ENCODE measurements at places on chromosomes 5 and 9.

GRCh38 chr5:172453206-172453985 lies 929 bp downstream of the SH3PXD2B start:
- no peaks in the 10 kb centered on the region for H3K27me3 ChIP-seq
- peak; percentile 90 for DNase-seq
- H3K4me3 ChIP-seq: peak overlapping the region; percentile 92
- peak overlapping the region; percentile 82 for H3K27ac ChIP-seq
- peaks cover 37% of the 10 kb centered on the region for H3K4me1 ChIP-seq
- H3K36me3 ChIP-seq: peaks cover 35% of the 10 kb centered on the region

- DNase-seq: no peak
- no peak overlapping the region for H3K4me3 ChIP-seq
- no peaks in the 10 kb centered on the region for H3K36me3 ChIP-seq
- peaks cover 72% of the 10 kb centered on the region for H3K27me3 ChIP-seq
Measured at GRCh38 chr5:133618141-133618540, 5.8 kb upstream of the FSTL4 start.

GRCh38 chr5:65816729-65817128 lies 94.7 kb downstream of the NLN start:
- peaks cover 44% of the 10 kb centered on the region for H3K36me3 ChIP-seq
- DNase-seq: peak; percentile 45
- H3K4me3 ChIP-seq: no peak overlapping the region
- no peak overlapping the region for H3K27ac ChIP-seq
- no peaks in the 10 kb centered on the region for H3K27me3 ChIP-seq
- H3K4me1 ChIP-seq: no peaks in the 10 kb centered on the region

GRCh38 chr5:141637767-141638419 lies 1.1 kb downstream of the RELL2 start:
- peak overlapping the region; percentile 90 for H3K4me3 ChIP-seq
- H3K36me3 ChIP-seq: peaks cover 27% of the 10 kb centered on the region
- H3K27me3 ChIP-seq: peaks cover 4% of the 10 kb centered on the region

DNA sequence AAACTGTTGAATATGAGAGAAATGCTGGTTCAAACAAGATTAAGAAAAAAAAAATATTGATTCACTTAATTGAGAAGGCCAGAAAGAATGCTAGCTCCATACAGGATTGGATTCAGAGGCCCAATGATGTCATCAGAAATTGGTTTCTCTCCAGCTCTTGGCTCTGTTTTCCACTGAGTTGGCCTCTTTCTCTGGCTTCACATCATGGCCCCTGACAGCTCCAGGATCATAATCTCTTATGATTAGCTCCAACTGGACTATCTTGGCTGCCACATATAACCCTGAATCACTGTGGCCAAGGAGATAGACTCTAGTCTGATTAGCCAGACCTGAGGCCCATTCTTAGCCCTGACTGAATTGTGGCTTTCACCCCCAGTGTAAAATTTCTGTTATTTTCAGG lies 244.7 kb upstream of the GRAMD2B start:
- no peak for DNase-seq
- no peaks in the 10 kb centered on the region for H3K27me3 ChIP-seq
- H3K4me3 ChIP-seq: no peak overlapping the region
- H3K4me1 ChIP-seq: no peaks in the 10 kb centered on the region

DNA sequence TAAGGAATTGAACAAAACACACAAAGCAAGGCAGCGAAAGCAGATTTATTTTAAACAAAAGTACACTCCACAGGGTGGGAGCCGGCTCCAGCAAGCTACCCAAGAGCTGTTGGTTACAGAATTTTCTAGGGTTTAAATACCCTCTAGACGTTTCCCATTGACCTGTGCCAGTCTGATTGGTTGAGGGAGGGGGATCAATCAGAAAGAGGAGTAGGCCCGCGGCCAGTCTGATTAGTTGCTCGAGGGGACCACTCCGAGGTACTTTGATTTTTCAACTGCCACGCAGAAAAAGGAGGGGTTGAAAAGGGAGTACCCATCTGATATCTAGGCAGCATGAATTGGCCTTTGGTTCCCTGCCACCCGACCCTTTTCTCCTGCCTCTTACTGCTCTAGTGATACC lies 998 bp downstream of the SRP19 start:
- H3K36me3 ChIP-seq: peaks cover 44% of the 10 kb centered on the region
- no peaks in the 10 kb centered on the region for H3K27me3 ChIP-seq
- H3K4me1 ChIP-seq: peaks cover 10% of the 10 kb centered on the region
- peak overlapping the region; percentile 100 for H3K4me3 ChIP-seq
- H3K27ac ChIP-seq: no peak overlapping the region
- DNase-seq: peak; percentile 14

GRCh38 chr5:73706963-73707362 lies 81.0 kb downstream of the ARHGEF28 start:
- peak overlapping the region; percentile 3 for H3K27ac ChIP-seq
- H3K36me3 ChIP-seq: peaks cover 4% of the 10 kb centered on the region
- peaks cover 6% of the 10 kb centered on the region for H3K27me3 ChIP-seq
- peaks cover 5% of the 10 kb centered on the region for H3K4me1 ChIP-seq
- no peak overlapping the region for H3K4me3 ChIP-seq

- H3K4me3 ChIP-seq: no peak overlapping the region
- H3K4me1 ChIP-seq: no peaks in the 10 kb centered on the region
- DNase-seq: no peak
- H3K27me3 ChIP-seq: no peaks in the 10 kb centered on the region
- H3K36me3 ChIP-seq: no peaks in the 10 kb centered on the region
Measured at GRCh38 chr5:96031811-96032261, 70.2 kb upstream of the ELL2 start.

GRCh38 chr9:107710546-107710945 lies 221.0 kb upstream of the KLF4 start:
- H3K4me1 ChIP-seq: peaks cover 11% of the 10 kb centered on the region
- no peaks in the 10 kb centered on the region for H3K27me3 ChIP-seq
- no peaks in the 10 kb centered on the region for H3K36me3 ChIP-seq
- H3K4me3 ChIP-seq: no peak overlapping the region
- no peak overlapping the region for H3K27ac ChIP-seq

DNA sequence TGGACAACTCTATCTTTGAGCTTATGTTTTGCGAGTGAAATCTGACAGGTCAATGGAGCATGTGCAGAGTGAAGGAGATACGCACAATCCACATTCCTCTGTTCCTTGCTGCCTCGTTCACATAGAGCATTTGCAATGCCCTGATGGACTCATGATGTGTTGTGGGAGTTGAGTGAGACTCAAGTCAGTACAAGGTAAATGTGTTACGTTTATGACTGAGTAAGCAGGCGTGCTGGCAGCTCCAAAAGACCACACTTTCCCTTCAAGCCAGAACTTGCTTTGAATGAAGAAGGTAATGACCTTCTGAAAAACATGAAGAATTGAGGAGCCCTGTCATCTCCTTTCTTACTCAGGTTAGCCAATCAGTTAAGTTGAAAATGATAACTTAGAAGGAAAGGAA lies 477.8 kb downstream of the CTNND2 start:
- no peak for DNase-seq
- H3K27me3 ChIP-seq: no peaks in the 10 kb centered on the region
- no peak overlapping the region for H3K27ac ChIP-seq

- no peaks in the 10 kb centered on the region for H3K27me3 ChIP-seq
- DNase-seq: peak; percentile 48
- no peak overlapping the region for H3K27ac ChIP-seq
- no peak overlapping the region for H3K4me3 ChIP-seq
- H3K4me1 ChIP-seq: no peaks in the 10 kb centered on the region
Measured at GRCh38 chr5:15521381-15522186, 21.6 kb downstream of the FBXL7 start.

GRCh38 chr9:20313415-20313814 lies 308.9 kb downstream of the MLLT3 start:
- no peaks in the 10 kb centered on the region for H3K27me3 ChIP-seq
- no peak overlapping the region for H3K27ac ChIP-seq
- DNase-seq: no peak
- H3K4me3 ChIP-seq: no peak overlapping the region

DNA sequence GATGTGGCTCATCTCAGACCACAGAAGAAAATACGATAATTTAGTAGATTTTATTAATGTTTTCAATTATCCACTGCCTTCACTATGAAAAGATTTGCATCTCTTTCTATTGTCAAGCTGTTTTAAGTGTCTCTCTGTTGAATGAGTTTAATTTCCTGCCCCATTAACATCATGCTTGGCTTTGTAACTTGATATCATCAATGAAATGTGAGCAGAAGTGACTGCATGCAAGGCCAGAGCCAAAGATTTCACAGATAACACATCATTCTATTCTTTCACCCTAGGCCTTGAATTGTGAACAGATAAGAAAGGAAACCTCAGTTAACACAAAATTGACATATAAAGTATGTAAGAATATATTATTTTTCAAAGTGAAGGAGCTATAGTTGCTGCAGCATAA lies 986.4 kb upstream of the CDH18 start:
- no peak overlapping the region for H3K27ac ChIP-seq
- H3K27me3 ChIP-seq: no peaks in the 10 kb centered on the region
- H3K4me3 ChIP-seq: no peak overlapping the region
- no peak for DNase-seq

GRCh38 chr9:127320115-127320378 lies 55.5 kb downstream of the GARNL3 start:
- peaks cover 71% of the 10 kb centered on the region for H3K27me3 ChIP-seq
- no peak overlapping the region for H3K4me3 ChIP-seq
- no peak for DNase-seq
- no peaks in the 10 kb centered on the region for H3K36me3 ChIP-seq

DNA sequence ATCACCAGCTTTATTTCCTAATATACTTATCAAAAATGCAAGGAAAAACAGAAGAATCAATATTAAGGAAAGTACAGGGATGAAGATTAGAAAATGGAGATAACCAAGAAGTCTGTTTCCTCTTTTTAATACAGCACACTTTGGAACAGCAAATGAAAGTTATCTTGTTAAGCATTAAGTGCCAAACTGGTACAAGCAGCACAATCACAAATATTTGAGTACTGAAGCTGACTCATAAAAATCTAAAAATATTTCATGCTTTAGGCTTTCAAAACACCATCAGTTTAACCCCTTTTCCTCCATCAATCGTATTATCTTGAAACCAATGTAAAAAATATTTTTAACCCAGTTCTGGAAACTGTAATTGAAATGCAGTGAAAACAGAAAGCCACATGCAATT lies 2.7 kb downstream of the FBXW11 start:
- H3K4me3 ChIP-seq: peak overlapping the region; percentile 93
- no peaks in the 10 kb centered on the region for H3K27me3 ChIP-seq
- no peak for DNase-seq
- no peak overlapping the region for H3K27ac ChIP-seq

DNA sequence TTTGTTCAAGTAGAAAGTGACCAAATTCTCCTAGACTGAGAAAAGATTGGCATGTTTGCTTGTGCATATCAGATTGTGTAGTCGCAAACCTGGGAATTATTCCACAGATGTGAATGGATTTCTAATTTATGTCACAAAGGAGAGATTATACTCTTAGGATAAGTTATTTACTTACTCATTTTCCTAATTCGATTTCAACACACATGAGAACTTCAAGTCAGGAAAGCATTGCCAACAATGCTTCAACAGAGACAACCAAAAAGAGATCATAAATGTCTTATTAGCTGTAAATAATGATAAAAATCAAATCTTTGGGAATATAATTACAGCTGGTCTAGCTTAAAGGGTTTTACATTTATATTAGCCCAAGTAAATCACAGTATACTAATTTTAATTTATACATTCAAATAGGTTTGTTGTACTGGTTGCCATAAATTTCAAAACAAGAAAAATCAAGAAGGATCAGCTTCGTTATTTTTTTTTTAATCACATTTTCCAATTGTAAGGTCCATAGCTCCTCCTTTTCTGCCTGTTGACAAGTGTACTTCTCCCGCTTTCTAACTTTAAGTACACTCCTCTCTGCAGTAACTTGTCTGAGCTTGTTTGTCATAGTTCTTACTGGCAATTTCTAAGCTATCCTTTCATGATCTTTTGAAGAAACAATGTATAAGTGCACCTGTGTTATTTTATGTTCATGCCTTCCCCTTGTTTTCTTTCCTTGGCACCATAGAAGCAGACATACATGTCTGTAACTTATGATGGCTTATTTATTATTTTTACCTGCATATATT lies 246.6 kb downstream of the DEPDC1B start:
- no peak overlapping the region for H3K27ac ChIP-seq
- no peak overlapping the region for H3K4me3 ChIP-seq
- H3K36me3 ChIP-seq: no peaks in the 10 kb centered on the region
- no peaks in the 10 kb centered on the region for H3K4me1 ChIP-seq
- H3K27me3 ChIP-seq: no peaks in the 10 kb centered on the region
- DNase-seq: no peak

DNA sequence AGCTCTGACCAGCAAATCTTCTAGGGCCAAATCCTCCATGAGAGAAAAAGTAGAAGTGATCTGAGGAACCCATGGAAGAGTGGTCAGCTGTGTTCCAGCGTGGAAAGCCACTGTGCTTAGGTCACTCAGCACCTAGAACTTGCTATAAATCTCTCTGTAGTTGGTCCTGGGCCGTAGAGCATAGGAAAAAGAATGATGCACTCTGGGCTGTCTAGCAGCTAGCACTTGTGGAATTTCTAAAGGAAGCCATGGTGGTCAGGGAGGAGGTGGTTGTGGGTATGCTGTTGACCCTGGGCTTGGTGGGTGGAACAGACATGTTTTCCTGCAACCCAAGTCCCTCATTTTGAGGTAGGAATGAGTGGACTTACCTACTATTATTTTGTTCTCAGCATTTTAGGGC lies 48.1 kb downstream of the GGTA1 start:
- H3K4me3 ChIP-seq: no peak overlapping the region
- H3K27ac ChIP-seq: no peak overlapping the region
- no peak for DNase-seq
- peaks cover 3% of the 10 kb centered on the region for H3K4me1 ChIP-seq

DNA sequence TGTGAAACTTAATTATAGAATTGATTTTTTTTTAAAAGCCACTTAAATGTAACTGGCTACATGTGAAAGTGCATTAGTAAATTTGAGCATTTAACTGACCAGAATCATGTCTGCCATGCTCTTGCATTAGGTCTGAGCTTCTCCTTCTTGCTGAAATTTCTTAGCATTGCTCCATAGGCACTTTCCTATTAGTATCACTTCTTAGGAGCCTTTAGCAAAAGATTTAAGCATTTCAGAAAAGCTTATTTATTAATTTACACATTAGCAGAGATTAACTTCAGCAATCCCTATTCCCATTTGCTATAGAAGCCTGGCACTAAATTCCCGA lies 211.0 kb downstream of the SNX18 start:
- H3K36me3 ChIP-seq: no peaks in the 10 kb centered on the region
- H3K4me3 ChIP-seq: no peak overlapping the region
- DNase-seq: no peak
- H3K27ac ChIP-seq: no peak overlapping the region
- H3K4me1 ChIP-seq: peaks cover 5% of the 10 kb centered on the region

DNA sequence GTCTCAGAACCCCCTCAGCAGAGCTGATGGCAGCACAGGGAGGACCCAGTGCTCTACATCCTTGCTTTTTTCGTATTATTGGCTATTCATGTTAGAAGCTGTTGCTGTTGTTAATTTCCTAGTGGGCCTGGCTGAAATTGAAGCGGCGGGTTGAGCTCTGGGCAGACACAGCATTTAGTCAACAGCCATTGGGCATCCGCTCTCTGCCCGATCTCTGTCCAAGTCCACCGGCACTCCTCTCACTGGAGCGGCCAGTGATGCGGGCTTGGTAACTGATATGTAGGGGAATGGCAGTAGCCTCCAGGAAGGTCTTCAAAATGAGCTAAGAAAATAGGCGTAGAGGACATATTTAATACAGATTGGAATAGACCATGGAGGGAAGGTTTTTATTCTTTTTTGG lies 1.3 kb upstream of the GARNL3 start:
- H3K4me3 ChIP-seq: no peak overlapping the region
- H3K4me1 ChIP-seq: no peaks in the 10 kb centered on the region
- no peak for DNase-seq
- no peaks in the 10 kb centered on the region for H3K36me3 ChIP-seq

Measured in mesenchymal stem cell (in vitro differentiated cells and primary cell).